EH (cell line): ENCODE measurements at places on chromosomes 3 and 15.

DNA sequence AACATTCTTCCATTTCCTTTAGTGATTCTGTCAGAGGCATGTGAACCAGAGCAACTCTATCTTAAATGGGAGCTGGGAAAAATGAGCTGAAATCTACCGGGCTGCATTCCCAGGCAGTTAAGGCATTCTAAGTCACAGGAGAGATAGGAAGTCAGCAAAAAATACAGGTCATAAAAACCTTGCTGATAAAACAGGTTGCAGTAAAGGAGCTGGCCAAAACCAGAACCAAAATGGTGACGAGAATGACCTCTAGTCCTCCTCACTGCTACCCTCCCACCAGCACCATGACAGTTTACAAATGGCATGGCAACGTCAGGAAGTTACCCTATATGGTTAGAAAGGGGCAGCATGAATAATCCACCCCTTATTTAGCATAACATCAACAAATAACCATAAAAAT, 66.4 kb downstream of the B3GALNT1 start:
- peak; percentile 54 for DNase-seq

GRCh38 chr3:166634091-166634746, 745.9 kb downstream of the ZBBX start:
- no peak for DNase-seq

DNA sequence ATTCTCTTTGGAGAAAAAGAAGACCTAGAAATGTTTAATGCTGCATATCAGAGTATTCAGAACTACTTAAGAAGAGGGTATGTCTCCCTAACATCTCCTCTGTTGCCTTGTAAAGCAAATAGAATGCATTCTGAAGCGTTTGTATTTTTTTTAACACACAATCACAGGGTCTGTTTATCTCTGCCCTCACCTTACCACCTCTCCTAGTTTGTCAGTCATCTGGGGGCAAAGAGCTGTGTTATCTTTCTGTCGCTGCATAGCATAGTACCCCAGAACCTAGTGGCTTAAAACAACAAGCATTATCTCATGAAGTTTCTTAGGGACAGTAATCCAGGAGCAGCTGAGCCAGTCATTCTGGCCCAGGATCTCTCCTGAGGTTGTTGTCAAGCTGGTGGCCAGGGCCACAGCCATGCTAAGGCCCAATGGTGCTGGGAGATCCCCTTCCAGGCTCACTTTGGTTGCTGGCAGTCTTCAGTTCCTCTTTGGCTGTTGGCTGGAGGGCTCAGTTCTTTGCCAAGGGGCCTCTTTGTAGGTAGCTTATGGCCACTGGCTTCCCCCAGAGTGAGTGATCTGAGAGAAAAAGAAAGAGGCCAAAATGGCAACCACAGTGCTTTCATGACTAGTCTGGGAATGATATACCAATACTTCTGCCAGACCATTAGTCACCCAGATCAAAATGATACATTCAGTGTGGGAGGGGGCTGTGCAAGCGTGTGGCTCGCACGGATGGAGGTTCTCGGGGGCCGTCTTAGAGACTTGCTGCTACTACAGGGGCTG, 17.8 kb downstream of the EDEM1 start:
- no peak for DNase-seq

DNA sequence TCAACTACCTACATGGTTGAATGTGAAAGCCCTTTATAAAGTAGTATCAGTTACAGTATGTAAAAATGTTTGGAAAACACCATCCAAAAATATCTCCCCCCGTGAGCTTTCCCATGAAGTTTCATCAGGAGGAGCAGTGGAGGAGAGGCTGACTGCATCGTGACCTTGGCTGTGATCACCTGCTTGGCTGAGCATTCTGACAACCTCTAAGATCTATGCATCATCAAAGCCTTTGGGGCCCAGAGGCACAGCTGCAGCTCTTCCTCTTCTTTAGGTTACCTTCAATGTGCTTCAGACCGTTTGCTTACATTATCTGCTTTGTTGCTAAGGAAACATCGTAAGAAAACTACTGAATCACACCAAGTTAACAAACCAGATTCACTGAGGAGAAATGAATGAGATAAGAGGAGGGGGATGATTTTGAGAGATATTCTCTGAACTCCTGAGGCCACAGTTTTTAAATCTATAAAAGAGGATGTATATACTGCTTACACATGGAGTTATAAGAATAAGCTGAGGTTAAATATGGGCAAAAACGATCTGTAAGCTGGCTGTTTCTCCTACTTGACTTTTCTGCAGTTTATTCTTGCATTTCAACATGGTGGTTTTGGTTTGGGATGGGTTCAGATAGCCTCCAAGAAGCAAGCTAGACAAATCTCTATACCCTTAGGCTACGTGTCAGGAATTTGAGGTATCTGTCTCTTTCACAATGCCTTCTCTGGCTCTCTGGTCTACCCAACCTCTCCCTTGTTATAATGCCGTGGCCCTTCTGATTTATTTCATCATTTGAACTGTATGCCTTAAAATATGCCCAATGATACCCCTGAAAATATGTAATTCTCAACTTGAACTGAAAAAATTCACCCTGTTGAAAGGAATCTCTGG, 4.0 kb downstream of the GCSAM start:
- DNase-seq, result peak; percentile 75

DNA sequence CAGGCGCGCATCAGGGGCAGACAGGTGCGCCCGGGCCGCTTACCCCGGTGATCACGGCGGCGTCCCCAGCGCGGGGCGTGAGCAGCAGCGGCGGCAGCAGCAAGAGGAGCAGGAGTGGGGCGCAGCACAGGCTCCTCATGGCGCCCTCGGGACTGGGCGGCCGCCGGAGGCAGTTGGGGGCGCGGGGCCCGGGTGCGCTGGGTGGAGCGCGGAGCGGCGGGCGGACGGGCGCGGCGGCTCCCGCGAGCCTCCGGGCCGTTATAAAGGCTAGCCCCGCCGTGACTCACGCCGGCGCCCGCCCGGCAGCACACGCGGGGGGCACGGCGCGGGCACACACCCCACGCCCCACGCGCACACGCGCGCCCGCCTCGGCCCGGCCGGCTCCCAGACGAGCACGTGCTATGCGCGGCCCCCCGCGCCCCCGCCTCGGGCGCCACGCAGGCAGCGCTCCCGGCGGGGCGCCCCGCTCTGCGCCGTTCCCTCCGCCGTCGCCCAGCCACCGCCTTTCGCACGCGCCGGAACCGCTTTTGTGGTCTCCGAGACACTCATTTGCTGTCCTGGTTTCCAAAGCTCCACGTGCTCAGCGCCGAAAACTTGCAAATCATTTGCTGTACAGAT, at the start of gene PROK2:
PROK2 (minus strand) TSS at position 235 of the 618 bp plus-strand sequence; CDS start at position 139, 96 bp downstream.
- DNase-seq, result no peak
